ENCODE measurements at places on chromosomes 16 and 17. TPM values are rescaled to one million over a fixed set of nuclear protein-coding genes. Genes with fewer than 3 reads are reported as not detected.

FOXN1 gene
- 0.36 TPM for total RNA-seq

DNA sequence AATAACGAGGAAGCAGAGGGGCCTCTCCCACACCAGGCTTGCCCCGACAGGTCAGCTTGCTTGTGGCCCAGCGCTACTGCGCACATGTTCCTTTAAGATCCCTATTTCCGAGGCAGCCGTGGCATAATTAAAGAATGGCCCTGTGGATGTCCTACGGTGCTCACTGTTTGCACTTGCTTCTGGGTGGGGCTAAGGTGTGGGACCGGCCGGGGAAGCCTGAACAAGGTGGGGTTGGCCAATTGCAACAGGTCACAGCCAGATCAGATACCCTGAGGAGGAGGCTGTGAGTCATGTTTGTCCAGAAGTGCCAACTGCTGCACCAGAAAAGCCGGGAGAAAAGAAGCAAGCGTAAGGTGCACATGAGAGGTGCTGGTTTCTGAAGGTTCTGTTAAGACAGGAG is 158.5 kb upstream of the CACNG5 start:
- DNase-seq, result peak; percentile 95

- DNase-seq, result no peak
Measured at GRCh38 chr17:73493956-73494926, 150.0 kb downstream of the SDK2 start.

DNA sequence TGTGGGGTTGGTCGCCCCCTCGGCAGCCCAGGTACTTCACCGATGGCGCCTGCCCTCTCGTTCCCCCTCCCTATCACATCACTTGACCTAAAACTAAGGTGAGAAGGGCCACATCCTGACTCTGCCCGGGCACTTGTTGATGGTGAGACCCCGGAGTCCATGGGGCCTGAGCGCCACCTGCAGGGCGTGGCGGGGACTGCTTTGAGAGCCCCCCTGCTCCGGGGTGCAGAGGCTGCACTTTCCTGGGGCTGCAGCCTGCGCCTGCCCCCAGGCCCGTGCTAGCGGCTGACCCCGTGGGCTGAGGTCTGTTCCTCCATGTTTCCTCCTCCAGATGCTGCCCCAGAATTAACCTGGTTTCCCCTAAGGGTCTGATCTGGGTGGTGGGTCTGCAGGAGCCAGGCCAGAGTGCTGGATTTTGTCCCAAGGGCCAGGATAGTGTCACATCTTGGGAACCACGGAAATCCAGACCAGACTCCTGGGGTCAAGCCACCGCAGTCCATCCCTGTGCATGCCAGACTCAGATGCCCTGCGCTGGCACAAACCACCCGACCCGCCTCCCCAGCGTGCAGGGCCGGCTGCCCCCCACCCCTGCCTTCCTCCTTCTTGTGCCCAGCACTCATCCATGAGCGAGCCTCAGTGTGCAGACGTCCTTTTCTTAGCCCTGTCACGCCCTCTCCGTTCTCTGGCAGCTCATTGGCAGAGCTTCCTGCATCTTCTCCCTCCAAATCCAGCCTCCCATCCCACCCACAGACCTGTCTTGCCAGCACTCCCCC is 2.7 kb downstream of the NDUFAF8 start:
- peak; percentile 47 for DNase-seq

DNA sequence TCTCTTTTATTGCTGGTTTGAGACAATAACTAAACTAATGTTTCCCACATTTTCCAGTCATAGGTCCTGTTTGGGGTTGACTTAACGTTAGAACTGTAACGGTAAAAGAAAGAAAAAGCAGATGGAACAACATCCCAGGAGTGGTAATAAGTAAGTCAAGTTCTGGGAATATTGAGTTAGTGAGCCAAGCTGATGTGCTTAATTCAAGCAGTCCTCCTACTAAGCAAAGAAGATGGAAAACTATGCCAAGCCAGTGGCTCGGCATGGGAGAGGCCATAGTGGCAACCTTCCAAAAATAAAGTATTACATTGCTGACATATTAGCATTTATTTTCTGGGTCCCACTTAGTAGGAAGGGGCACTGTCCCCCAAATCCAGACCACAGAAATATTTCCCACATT is 161.7 kb upstream of the CDH5 start:
- DNase-seq, result no peak

PIGS gene
- total RNA-seq, result 94.6 TPM
